ENCODE measurements at places on chromosomes 16 and 17. TPM values are rescaled to one million over a fixed set of nuclear protein-coding genes. Genes with fewer than 3 reads are reported as not detected.
A peak's percentile ranks its signal among the peaks of the same experiment; 100 is the strongest.

DNA sequence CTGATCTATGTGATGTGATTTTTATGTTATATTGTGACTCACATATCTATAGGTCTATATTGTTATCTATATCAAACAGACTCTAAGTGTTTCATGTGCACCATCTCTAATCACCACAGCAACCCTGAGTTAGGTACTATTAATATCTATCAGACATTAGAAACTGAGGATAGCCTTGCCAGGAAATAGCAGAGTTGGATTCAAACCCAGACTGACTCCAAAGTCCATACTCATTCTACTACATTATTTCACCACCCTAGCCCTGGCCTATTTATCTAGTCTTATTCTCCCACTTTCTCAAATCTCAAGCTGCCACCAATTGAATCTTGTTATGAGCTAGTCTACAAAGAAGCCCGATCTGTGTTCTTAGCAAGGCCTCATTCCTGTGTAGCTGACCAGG is 65.4 kb upstream of the GNAO1 start:
- no peak for DNase-seq

HLF gene
- 4.5 TPM for total RNA-seq

GRCh38 chr17:74373838-74374606 is 6.7 kb downstream of the GPR142 start:
- DNase-seq: no peak

EVPL gene
- not detected for total RNA-seq

FOXC2 gene
- total RNA-seq: not detected

DNA sequence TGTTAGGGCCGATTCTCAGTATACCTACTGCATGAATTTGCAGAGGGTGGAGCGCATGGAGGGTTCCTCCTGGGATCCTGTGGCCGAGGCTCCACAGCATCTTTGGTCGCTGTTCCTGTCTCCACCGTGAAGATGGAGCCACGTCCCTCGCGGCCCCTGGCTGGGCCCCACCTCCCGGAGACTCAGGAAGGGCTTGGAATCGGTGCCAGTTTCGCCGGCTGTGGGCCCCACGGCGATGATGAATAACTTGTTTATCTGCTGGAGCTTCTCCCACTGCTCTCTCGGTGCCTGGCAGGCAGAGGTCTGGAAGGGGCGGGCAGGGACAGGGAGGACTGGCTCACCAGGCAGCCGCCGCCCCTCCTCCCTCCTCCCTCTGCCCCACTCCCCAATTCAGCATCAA is 8.1 kb downstream of the SLC5A11 start:
- DNase-seq: no peak

DNA sequence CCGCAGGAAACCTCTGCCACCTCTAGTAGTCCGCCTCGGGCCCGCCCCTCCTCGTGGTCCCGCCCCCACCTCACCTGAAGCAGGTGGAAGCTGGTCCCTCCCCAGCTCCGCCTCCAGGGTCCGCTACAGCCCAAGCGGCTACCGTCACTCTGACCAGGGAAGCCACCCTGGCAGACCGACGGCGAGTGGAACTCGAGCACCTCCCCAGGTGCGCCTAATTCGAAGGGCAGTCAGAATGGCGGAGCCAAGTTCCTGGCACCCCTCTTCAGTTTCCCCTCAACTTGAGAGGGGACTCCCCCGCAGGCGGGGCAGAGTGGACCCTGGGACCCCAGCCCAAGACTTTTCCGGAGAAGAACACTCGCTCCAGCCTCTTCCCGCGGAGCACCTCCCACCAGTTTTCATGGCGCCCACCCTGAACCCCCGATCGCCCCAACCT is 507 bp downstream of the FHOD1 start:
- peak; percentile 23 for DNase-seq

DNA sequence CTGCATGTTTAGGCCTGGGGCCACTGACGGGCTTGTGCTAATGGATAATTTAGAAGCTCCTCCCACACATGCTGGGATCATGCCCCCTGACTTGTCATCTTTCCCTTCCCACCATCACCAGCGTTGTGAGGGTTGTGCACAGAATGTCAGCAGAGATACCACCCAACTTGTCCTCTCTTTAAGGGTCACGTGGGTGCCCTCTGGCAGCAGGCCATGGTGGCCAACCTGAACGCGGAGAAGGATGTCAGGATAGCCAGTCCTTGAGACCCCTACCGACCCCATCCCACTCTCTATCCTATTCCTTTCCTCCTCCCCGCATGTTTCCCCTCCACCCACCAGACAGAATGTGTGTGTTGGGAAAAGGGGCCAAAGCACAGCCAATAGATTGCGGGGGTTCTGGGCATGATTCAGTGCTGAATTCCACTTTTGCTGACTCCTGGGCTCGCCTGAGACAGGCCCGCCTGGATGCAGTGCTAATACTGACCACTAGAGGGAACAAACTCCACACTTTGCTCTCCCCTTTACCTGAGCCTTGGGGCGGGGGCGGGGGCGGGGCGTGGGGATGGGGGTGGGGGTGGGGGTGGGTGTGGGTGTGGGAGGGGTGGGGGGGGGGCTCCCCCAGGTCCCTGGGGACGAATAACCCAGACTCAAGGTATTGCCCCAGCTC is at the start of gene GH2:
TSS of gene GH2 (minus strand) at position 10 of the 667 bp plus-strand sequence. CDS start 143 bp downstream, outside the sequence.
- peak; percentile 48 for DNase-seq

DNA sequence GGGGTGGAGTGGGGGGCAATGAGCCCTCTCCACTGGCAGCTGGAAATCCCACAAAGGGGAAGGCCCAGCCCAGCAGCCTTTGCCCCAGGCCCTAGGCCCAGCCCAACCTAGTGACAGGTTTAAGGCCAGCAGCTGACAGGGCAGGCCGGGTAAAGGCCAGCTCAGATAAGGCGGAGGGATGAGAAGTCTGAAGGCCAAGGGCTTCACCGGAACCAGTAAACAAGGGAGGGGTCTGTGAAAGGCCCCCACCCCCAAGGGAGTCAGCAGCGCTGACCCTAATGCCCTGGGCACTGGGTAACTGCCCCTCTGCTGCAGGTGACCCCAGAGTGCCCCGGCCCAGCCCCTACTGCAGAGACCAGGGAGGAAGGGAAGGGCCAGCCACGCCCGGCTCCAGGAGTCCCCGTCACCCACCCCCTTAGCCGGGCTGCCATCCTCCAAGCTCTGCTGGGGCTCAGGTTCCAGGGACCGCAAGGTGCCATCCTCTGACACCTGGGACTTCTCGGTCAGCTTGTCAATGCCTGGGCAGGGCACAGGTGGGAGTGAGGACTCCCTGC is 17.5 kb downstream of the OTOP3 start:
- no peak for DNase-seq

DNA sequence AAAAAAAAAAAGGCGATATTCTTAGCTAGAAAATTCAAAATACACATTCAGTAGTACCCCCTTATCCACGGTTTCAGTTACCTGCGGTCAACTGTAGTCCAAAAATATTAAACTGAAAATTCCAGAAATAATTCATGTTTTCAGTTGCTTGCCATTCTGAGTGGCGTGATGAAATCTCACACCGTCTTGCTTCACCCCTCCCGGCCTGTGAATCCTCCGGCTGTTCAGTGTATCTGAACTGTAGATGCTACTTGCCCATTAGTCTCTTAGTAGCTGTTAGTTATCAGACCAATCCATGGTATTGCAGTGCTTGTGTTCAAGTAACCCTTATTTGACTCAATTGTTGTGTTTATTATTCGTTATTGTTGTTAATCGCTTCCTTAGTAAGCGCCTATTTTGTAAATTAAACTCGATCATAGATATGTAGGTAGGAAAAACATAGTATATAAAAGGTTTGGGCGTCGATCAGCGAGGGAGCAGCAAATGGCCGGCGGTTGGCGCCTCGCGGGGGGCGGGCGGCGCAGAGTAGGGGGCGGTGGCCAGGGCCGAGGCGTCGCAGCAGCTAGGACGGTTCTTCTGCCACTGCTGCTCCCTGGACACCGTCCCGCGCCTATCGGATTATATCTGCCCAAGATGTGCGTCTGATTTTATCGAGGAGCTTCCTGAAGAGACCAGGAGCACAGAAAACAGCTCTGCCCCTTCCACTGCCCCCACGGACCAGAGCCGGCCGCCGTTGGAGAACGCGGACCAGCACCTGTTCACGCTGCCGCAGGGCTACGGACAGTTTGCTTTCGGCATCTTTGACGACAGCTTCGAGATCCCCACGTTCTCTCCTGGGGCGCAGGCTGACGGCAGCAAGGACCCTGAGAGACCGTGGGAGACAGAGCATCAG is 39.8 kb upstream of the AKAP1 start:
- no peak for DNase-seq

MEAK7 gene
- total RNA-seq: 15.4 TPM

- DNase-seq: no peak
Observed at GRCh38 chr17:80531400-80531799, 13.2 kb upstream of the RPTOR start.

- DNase-seq: no peak
Observed at GRCh38 chr17:51147650-51148049, 5.7 kb upstream of the NME1 start.

DNA sequence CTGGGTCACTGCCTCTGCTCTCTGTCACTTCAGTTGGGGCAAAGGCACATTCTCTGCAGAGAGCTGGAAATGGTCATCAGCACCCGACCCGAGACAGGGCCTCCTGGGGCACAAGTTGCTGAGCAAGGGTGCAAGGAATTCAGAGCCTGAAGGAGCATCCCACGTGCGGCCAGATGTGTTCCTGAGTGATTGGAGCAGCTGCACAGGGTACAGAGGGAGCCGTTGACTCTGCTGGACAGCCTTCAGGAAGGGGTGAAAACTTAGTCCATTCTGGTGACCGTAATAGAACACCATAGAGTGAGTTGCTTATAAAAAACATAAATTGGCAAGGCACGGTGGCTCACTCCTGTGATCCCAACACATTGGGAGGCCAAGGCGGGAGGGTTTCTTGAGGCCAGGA is 106.8 kb downstream of the CCDC182 start:
- DNase-seq: no peak
